ENCODE measurements at places on chromosomes 1 and 21.
A peak's percentile ranks its signal among the peaks of the same experiment; 100 is the strongest.

- no peak for DNase-seq
These were observed 175.1 kb downstream of the VPS13D start for GRCh38 chr1:12404918-12405317.

- DNase-seq, result no peak
These were observed 2.2 kb downstream of the SFPQ start for GRCh38 chr1:35190784-35191183.

DNA sequence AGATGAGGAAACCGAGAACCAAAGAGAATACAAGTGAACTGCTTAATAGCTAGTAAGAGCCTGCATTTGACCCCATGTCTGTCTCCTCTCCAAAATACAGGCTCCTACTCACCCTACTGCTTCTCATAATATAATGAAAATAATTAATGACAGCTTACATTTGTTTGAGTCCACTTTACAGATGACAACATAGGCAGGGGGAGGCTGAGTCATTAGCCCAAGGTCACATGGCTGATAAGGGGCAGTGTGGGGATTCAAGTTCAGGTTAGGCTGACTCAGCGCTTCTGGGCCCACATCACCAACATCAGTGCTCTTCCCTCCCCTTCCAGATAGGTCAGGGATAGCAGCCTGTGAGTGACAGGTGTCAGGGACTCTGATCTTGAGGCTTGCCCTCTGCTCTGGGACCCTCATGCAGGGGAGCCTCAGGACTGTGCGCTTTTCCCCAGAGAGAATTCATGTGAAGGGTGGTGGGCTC lies 16.2 kb downstream of the AZIN2 start:
- no peak for DNase-seq

DNA sequence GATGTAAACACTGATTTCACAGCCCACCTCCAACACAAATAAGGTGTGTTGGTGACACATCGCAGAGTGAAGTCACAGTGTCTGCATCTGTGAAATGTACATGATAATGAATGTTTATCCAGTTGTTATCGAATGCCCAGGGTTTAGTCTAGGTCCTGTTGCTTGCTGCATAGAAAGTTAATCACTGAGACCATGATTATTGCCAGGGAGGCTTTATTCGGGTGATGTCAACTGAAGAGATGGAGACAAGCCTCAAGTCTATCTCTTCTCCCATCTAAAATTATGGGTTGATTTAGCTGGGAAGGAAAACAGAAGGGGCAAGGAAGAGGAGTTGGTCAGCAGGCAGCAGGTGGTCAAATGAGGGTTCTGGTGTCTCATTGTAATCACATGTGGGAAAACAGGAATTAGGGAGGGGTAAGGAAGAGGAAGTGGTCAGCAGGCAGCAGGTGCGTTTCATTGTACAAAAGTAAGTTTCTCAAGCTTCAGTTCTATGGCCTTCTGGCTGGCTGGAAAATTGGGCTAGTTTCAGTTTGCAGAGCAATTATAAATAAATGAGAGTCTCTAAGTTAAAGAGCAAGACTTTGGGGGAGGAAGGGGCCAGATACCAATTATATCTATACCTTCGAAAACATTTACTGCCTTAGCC lies 146.3 kb upstream of the DNAH14 start:
- no peak for DNase-seq

DNA sequence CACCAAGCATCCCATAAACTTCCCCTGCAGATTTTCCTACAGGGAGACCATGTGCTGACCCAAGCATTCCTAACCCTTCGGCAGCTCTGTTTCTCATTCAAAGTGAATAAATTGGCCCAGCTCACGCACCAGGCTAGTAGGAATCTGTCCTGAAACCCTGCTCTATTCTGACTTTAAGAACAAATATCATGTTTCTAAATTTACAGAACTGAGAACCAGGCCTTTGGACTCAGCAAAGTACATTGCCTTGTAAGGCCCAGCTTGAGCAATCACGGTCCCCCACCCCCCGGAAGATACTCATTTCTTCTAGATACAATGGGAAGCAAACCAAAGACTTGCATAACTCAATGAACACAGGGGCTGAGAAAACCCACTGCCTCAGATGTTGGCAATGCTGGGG lies 160.1 kb upstream of the NFIA start:
- DNase-seq, result no peak

DNA sequence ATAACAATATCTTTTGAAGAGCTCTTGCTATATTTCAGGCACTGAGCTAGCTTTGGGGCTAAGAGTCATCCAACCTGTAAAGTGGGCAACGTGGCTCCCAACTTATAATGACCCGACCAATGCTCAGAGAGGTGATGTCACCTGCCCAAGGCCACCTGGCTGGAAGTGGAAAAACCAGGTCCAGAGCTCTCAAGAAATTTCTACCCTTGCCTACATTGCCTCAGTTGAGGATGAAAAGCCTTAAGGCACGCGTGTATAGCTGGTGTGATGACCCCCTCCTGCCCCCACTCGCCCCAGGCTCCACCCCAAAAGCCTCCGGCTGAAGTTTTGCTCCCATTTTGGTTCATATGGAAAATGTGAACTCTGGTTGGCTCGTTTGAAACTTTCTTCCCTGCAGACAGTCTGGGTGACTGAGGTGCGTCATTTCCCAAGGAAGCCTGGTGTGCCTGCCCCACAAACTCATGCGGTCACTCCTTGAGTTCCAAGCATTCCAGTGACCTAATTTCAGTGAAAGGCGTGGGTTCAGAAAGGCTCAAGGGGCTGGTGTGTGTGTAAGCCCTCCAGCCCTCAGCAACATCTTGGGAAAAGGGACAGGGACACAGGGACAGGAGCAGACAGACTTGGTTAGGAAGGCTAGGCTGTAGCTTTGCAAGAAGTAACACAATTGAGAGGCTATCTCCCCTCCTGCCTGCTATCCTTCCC lies 20.5 kb downstream of the HTR1D start:
- peak; percentile 98 for DNase-seq

Data from fibroblast of skin of scalp (primary cell).